NCI-H510A (cell line): ENCODE measurements at places on chromosomes 7 and 10.

DNA sequence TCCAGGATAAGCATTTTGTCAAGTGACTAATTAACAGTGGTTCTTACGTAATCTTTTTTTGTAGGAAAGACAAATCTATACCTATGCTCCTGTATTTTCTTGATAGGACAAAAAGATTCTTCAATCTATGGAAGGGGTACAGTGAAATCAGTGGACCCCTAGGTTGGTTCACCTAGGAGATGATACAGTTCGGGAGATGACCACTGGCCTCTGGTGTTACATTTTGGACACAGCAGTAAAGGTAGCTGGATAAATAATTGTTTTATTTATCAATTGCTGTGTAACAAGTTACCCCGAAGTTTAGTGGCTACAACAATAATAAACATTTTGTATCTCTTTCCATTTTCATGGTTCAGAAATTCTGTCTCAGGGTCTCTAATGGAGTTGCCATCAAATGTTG is 288.2 kb upstream of the MAGI2 start:
- DNase-seq: no peak

DNA sequence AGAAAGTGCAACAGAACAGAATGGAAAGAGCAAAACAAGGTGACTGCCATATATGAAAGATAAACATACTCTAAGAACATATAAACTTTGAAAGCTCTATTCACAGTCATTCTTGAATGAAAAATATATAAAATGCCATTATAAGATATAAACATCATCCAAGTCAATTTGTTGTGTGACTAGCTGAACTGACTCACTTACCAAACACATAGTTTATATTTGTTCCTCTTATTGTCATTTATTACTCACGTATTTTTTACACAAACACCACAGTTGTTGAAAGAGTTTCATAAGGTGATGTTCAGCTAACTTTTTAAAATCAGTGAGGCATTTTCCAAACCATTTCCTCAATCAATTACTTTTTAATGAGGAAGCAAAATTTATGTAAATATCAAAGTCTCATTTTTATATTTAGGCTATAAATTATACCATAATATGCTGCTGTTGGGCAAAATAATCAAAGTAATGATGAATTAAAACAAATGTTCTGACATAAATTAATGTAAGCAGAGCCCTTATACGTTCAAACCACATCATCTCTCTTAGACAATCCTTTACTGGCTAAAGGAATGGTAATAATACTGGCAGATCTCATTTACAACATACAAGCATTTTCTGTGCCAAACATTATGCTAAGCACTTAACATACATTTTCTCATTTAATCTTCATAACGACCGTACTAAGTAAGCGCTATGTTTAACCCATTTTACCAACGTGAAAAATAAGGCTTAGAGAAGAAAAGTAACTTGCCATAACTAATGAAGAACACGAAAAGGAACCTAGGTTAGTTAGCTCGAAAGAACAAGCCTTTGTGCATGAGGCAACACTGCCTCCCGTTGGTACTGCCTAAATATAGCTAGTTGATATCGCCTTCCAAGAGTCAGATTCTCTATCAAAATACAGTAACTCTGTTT is 7.3 kb downstream of the LRRN3 start:
- DNase-seq: no peak

DNA sequence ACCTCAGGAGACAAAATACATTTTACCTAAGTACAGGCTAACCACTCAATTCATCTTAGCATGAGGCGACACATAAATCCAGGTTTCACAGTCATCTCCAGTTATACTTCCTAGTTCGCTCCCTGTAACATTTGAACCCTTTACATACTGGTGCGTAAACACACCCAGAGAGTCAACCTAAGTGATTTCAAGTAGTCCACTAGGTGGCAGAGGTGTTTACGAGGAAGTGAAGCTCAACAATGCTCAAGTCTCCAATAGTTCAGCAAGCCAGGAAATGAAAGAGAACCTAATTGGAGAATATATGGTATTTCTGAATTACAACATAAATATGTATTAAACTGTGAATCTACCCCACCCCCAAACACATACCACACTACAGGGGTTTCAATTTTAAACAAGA is 76.3 kb upstream of the ABCB5 start:
- no peak for DNase-seq

- DNase-seq: no peak
Observed at GRCh38 chr10:13338390-13339110, 9.5 kb downstream of the SEPHS1 start.

DNA sequence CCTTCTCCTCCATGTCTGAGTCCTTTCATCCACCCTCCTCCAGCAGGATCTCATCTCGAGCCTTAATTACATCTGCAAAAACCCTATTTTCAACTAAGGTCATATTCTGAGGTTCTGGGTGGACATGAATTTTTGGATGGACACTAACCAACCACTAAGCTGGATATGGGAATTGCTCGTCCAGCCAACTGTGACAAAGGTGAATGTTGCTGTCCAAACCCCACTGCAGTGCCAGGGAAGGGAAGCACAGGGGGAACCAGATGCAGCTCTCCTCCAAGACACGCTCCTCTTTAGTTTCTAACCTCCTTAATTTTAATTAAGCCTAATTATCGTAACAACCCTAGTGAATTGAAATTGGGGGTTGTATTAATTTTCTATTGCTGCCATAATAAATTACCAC is 65.1 kb upstream of the EBF3 start:
- no peak for DNase-seq

DNA sequence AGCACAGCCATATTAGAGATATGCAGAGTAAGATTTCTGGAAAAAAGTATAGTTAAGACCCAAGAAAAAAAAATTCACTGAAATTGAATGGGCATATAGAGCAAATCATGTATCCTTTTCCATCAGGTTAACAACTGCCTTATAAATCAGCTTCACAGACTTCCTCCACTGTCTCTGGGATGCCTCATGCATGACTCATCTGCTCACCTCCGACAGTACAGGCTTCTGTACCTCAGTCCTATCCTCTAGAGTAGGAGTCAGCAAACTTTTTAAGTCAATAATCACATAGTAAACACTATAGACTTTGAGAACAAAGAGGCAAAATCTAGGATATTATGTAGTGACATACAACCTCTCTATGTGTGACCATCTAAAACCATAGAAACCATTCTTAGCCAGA is 211.6 kb upstream of the SP8 start:
- DNase-seq: no peak
